Lung (tissue), 17 donors: ENCODE measurements at places on chromosomes 3 and 15. TPM values are rescaled to one million over a fixed set of nuclear protein-coding genes. Genes with fewer than 3 reads are reported as not detected.

DNA sequence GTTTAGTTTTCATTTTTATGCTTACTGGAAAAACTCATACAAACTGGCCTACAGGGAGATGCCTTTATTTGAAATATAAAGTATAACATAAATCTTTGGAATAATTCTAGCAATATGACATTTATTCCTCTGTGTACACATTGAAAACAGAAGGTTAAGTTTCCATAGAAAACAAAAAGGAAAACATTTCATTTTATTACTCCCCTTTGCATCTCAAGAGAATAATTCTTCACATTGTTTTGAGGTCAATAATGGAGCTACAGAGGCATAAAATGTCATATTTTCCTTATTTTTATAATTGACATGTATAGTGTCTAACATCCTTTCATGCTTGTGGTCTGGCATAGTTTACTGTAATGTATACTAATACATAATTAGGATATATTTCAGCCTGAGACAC is 187.6 kb upstream of the AGTR1 start:
- H3K27ac ChIP-seq: no peak overlapping the region
- H3K4me1 ChIP-seq: no peaks in the 10 kb centered on the region
- no peak overlapping the region for H3K4me3 ChIP-seq
- no peaks in the 10 kb centered on the region for H3K36me3 ChIP-seq

DNA sequence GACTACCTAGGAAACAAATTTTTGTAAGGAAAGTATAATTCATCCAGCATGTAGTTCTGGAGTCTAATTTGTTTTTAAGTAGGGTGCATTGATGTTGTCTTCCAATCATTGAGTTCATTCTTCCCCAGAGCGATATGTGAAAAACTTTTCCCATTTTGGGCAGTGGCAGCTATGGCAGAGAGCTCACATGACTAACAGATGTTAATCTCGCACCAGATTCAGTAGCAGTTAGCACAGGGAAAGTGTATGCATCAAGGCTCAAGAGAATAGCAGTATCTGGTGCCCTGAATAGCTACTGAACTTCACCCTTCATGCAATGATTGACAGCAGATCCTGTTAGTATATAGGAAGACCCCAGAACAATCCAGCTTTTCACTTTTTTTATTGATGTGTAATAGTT is 46.3 kb upstream of the TCAIM start:
- peaks cover 2% of the 10 kb centered on the region for H3K27me3 ChIP-seq
- no peak overlapping the region for H3K4me3 ChIP-seq
- H3K36me3 ChIP-seq: no peaks in the 10 kb centered on the region

DNA sequence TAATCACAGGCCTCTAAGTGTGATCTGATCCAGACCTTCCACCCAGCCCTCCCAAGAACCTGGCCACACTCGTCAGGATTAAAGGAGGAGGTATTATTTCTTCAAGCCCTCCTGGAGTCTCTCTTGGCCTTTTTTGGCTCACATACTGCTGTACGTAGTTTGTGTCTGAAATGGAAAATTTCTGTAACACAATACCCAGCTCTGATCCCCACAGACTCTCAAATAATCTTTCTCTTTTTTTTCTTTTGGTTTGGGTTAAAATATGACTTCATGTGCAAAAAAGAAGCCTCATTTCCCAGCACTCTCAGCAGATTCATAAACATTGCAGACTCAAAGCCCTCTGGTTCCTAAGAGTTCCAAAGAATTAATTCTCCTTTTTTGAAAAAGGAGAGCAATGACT is 96.5 kb upstream of the PHLDB2 start:
- no peak overlapping the region for H3K4me3 ChIP-seq
- no peaks in the 10 kb centered on the region for H3K27me3 ChIP-seq
- H3K4me1 ChIP-seq: peaks cover 7% of the 10 kb centered on the region

DNA sequence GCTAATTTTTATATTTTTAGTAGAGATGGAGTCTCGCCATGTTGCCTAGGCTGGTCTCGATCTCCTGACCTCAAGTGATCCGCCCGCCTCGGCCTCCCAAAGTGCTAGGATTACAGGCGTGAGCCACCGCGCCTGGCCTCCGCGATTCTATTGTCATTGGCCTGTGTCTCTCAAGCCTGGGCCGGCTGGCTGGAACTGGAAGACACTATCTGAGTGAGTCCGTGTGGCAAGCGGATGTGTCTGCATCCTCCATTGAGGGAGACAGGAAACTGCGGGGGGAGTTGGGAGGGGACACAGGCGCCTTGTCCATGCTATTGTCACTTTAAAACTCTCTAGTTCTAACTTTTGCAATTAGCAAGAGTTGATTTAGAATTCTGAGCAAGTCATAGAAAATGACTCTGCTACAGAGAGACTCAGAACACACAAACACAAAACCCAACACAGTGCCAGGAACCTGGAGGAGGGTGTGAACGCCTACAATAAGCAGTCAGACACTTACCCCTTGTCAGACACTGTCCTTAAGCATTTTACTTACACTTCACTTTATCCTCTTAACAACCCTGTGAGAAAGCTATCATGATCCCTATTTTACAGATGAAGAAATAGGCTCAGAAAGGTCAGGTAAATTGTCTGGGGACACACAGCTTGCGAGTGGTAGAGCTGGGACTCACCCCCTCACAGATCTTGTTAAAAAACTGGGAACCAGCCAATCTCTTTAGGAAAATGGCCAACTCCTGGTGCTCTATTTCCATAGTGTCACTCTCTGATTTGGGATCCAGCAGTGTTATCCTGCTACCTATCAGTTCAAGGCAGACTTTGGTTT is 38.7 kb downstream of the ANP32A start:
- no peak overlapping the region for H3K4me3 ChIP-seq
- DNase-seq: peak; percentile 69
- no peaks in the 10 kb centered on the region for H3K27me3 ChIP-seq
- peaks cover 56% of the 10 kb centered on the region for H3K36me3 ChIP-seq

DNA sequence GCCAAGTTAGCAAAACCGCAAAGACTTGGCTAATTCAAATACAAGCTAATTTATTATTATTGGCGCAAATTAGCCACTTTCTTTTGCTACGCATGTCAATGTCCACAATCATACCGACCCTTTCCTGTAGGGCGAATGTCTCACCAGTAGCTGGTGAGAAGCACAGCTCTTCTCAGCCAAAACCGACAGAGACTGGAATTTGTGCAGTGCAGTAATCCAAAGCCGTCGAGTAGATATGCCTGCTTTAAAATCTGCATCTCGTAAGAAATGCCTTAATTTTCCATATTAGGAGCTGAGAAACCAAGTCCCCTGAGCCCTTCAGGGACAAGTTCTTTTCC is 614 bp upstream of the MINDY2 start:
- peak overlapping the region; percentile 17 for H3K4me3 ChIP-seq
- peak overlapping the region; percentile 90 for H3K27ac ChIP-seq
- H3K4me1 ChIP-seq: peaks cover 4% of the 10 kb centered on the region
- H3K27me3 ChIP-seq: no peaks in the 10 kb centered on the region
- DNase-seq: no peak

GRCh38 chr3:142734834-142735233 is 11.0 kb downstream of the TRPC1 start:
- no peak for DNase-seq
- H3K36me3 ChIP-seq: no peaks in the 10 kb centered on the region
- no peak overlapping the region for H3K27ac ChIP-seq

DNA sequence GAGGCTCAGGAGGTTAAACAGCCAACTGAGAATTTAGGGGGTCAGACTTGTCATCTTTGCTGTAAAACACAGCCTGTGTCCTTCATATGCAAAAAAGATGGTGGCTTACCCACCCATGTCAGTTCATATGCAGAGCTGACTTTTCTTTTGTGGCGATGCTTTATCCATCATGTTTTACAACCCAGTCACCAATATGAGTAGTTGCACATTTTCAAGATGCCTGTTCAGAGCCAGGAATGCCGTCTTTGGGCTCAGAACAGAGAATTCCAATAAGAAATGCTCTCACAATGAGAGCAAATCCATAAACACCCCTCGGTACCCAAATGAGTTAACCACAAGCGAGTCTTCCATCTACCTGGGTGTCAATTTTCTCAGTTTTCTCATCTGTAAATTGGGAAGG is 83.6 kb downstream of the TIGIT start:
- DNase-seq: no peak
- no peak overlapping the region for H3K27ac ChIP-seq
- H3K4me1 ChIP-seq: peaks cover 11% of the 10 kb centered on the region
- H3K4me3 ChIP-seq: no peak overlapping the region

DNA sequence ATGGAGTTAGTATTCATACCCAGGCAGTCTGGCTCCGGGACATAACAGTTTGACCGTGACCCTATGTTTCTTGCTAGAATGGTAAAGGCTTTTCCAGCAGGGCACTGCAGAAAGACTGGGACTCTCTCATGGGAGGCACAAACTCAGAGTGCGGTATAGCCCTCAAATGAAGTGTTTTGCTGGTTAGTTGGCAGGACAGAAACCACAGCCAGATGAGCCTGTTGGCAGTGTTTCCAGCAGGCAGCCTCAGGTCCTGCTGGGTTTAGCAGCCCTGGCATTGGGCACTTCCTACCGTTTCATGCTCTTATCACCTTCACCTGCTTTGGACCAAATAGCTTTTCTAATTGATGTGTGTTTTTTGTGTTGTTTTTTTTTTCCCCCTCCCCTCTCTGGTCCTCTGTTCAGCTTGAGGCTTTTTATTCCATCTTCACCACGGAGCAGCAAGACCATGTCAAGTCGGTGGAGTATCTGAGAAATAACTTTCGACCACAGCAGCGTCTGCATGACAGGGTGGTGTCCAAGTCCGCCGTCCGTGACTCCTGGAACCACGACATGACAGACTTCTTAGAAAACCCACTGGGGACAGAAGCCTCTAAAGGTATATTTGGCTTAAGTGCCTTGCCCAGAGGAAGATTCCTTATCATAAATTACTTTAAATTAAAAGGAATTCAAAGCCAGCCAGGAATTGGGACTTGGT is 205.6 kb downstream of the FEZF2 start:
- no peak overlapping the region for H3K27ac ChIP-seq
- H3K36me3 ChIP-seq: peaks cover 8% of the 10 kb centered on the region
- no peak for DNase-seq
- H3K4me3 ChIP-seq: no peak overlapping the region
- H3K27me3 ChIP-seq: no peaks in the 10 kb centered on the region

DNA sequence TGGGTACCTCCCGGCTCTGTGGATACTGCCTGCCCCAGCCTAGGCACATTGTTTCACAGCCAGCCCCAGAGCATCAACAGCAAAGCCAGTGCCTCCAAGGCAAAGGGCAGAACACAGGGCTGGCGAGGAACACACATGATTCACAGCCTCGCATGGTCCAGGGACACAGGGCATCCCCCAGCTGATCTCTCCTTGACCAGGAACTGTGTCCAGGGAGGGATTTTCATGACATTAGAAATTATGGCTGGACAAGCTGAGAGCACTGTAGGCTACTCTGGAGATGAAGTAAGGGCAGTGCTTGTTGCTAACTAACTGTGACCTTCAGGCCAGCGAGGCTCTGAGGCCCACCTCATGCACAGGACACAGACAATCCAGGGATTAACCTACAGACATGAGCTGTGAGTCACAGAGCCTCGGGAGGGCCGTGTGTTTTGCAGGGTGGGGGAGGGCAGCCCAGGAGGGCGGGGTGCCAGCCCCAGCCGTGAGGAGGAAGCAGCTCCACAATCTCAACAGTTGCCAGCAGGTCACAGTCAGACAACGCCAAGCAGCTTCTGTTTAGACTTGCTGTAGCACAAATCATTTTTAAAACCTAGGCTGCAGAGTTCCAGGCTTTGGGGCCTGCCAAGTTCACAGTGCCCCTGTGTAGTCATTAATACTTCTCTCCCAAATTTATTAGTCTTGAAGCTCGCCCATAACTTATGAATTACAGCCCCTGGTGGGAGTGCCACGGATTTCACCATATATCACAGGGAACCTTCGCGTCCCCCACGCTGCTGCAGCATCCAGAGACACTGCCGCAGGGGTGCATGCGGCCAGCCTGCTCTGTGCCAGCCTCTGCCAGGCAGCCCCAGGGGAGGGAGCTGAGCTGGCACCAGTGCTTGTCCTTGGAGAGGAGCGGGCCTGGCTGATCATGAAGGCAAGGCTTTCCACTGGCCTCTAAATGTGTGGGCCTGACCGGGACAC is 114.7 kb downstream of the ETFA start:
- no peaks in the 10 kb centered on the region for H3K36me3 ChIP-seq
- H3K27me3 ChIP-seq: no peaks in the 10 kb centered on the region
- no peak overlapping the region for H3K4me3 ChIP-seq
- H3K4me1 ChIP-seq: no peaks in the 10 kb centered on the region
- peak; percentile 34 for DNase-seq

GRCh38 chr3:195761567-195762248 is 40.9 kb downstream of the MUC20 start:
- no peak for DNase-seq
- no peaks in the 10 kb centered on the region for H3K36me3 ChIP-seq
- H3K27ac ChIP-seq: no peak overlapping the region
- no peaks in the 10 kb centered on the region for H3K4me1 ChIP-seq
- H3K4me3 ChIP-seq: no peak overlapping the region
- no peaks in the 10 kb centered on the region for H3K27me3 ChIP-seq

AGBL1 gene
- 147 TPM for total RNA-seq

GOLGA8S gene
- 0.11 TPM for total RNA-seq

CHRNA5 gene
- total RNA-seq: 0.23 TPM

GOLGA6L10 gene
- total RNA-seq: 2.6 TPM
